CD4-positive, alpha-beta T cell (primary cell): ENCODE measurements at places on chromosomes 13 and 19. TPM values are rescaled to one million over a fixed set of nuclear protein-coding genes. Genes with fewer than 3 reads are reported as not detected.

- DNase-seq = peak; percentile 46
- H3K4me3 ChIP-seq = no peak overlapping the region
- peaks cover 66% of the 10 kb centered on the region for H3K36me3 ChIP-seq
- H3K27me3 ChIP-seq = no peaks in the 10 kb centered on the region
- peaks cover 2% of the 10 kb centered on the region for H3K4me1 ChIP-seq
Observed at GRCh38 chr13:25267715-25268114, 19.6 kb downstream of the MTMR6 start.

DNA sequence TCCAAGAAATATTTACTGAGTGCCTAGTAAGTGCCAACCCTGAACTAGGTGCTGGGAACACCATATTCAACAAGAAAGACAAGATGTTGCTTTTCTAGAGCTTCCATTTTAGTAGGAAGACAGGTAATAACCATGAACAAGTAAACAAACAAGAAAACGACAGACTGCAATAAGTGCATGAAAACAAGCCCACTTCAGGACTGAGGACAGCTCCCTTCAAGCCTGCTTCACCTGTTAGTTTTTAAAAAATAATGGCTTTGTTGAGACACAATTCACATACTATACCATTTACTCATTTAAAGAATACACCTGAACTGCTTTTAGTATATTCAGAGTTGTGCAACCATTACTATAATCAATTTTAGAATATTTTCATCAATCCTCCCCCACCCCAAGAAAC lies 30.4 kb downstream of the CYP4F22 start:
- DNase-seq = no peak
- no peaks in the 10 kb centered on the region for H3K27me3 ChIP-seq
- H3K36me3 ChIP-seq = no peaks in the 10 kb centered on the region
- no peak overlapping the region for H3K4me3 ChIP-seq
- no peak overlapping the region for H3K27ac ChIP-seq
- no peaks in the 10 kb centered on the region for H3K4me1 ChIP-seq

- H3K27me3 ChIP-seq = peaks cover 22% of the 10 kb centered on the region
- peak; percentile 97 for DNase-seq
- no peaks in the 10 kb centered on the region for H3K36me3 ChIP-seq
- H3K27ac ChIP-seq = peak overlapping the region; percentile 95
- H3K4me3 ChIP-seq = peak overlapping the region; percentile 90
- H3K4me1 ChIP-seq = peaks cover 52% of the 10 kb centered on the region
Observed at GRCh38 chr13:50124536-50125303, 109.5 kb downstream of the KCNRG start.

GRCh38 chr19:7349961-7350711 lies 1.4 kb downstream of the ARHGEF18 start:
- H3K27me3 ChIP-seq = no peaks in the 10 kb centered on the region
- H3K4me3 ChIP-seq = peak overlapping the region; percentile 84
- peak overlapping the region; percentile 63 for H3K27ac ChIP-seq
- H3K36me3 ChIP-seq = peaks cover 24% of the 10 kb centered on the region
- peak; percentile 80 for DNase-seq
- H3K4me1 ChIP-seq = peaks cover 78% of the 10 kb centered on the region

DNA sequence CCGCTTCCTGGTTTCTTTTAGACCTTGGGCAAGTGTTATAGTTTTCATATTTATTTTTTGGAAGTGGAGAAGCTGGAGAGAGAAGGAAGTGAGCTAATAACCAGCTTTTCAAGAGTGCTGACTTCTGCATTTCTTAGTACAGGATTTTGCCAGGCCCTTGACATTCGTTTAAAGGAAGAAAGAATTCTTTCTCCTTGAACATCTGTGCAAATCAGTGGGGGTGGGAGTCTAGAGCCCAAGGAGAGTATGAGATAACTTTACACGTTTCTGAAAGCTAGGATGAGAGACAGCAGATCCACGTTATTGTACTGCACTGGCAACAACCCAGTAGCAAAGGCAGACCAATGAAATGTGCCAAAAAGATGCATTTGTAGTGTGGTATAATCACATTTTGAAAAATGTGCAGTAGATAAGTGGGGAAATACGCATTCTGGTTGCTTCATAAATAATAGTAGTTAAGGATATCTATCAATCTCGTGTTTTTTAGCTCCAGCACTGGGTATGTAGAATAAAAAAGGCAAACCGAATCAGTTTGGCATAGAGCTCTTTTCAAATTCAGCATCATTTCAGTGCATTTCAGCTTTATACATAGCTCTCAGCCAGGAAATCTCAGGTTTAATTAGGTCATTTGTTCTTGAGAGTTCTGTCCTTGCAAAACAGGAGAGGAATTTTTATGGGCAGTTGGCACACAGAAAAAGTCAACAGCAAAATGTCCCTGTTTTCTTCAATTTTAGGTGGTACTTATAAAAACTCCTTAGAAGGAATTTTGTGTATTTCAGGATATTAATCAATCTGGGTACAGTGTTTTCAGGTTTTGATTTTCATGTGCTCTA lies 4.3 kb downstream of the RNF113B start:
- DNase-seq = no peak
- H3K27ac ChIP-seq = no peak overlapping the region
- H3K4me3 ChIP-seq = no peak overlapping the region
- no peaks in the 10 kb centered on the region for H3K27me3 ChIP-seq
- H3K36me3 ChIP-seq = no peaks in the 10 kb centered on the region

- DNase-seq = no peak
- peaks cover 50% of the 10 kb centered on the region for H3K4me1 ChIP-seq
- H3K4me3 ChIP-seq = no peak overlapping the region
Observed at GRCh38 chr19:49872245-49873128, 4.7 kb downstream of the AKT1S1 start.

GRCh38 chr19:54029301-54029700 lies 34.4 kb downstream of the VSTM1 start:
- H3K27ac ChIP-seq = no peak overlapping the region
- no peak overlapping the region for H3K4me3 ChIP-seq
- DNase-seq = no peak
- peaks cover 3% of the 10 kb centered on the region for H3K27me3 ChIP-seq
- H3K4me1 ChIP-seq = peaks cover 2% of the 10 kb centered on the region
- no peaks in the 10 kb centered on the region for H3K36me3 ChIP-seq

DNA sequence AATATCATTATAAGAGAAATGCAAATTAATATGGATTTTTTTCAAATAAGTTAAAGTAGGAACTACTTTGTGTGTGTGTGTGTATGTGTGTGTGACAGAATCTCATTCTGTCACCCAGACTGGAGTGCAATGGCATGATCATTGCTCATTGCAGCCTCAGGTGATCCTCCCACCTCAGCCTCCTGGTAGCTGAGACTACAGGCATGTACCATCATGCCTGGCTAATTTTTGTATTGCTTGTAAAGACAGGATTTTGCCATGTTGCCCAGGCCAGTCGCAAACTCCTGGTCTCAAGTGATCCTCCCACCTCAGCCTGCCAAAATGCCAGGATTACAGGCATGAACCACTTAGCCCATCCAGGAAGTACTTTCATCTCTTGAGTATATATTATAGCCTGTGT lies 3.2 kb upstream of the ERVV-2 start:
- H3K36me3 ChIP-seq = no peaks in the 10 kb centered on the region
- H3K27ac ChIP-seq = no peak overlapping the region
- peaks cover 3% of the 10 kb centered on the region for H3K4me1 ChIP-seq
- no peak overlapping the region for H3K4me3 ChIP-seq

DNA sequence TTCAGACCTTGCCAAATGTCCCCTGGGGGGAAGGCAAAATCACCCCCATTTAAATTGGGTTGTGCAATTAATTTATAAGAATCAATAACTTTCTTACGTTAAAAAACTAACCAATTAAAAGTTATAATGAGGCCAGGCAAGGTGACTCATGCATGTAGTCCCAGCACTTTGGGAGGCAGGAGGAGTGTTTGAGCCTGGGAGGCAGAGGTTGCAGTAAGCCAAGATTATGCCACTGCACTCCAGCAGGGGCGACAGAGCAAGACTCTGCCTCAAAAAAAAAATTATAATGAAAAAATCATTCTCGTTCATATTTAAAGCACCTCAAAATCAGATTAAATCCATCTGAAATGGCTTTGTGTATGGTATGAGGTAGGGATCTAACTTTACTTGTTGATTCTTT lies 18.4 kb upstream of the SIGLEC14 start:
- no peak overlapping the region for H3K27ac ChIP-seq
- DNase-seq = no peak
- no peak overlapping the region for H3K4me3 ChIP-seq
- H3K4me1 ChIP-seq = no peaks in the 10 kb centered on the region
- no peaks in the 10 kb centered on the region for H3K36me3 ChIP-seq

DNA sequence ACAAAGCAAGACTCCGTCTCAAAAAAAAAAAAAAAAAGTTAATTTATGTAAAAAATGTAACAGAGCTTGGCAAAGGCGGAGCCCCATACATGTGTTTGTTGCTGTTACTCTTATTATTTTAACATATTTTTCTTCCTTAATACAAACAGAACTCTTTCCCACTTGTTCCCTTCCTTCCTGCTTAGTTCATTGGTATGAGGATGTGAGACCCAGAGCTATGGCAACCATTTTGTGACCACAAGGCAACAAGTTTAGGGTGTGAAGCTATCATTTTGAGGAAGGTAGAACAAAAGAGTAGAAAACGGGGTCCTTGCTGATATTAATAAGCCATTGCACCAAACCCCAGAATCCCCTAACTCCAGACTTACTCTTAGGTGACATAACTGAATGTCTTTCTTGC lies 5.4 kb downstream of the IFNL1 start:
- H3K4me3 ChIP-seq = no peak overlapping the region
- peaks cover 25% of the 10 kb centered on the region for H3K4me1 ChIP-seq
- no peak for DNase-seq

DNA sequence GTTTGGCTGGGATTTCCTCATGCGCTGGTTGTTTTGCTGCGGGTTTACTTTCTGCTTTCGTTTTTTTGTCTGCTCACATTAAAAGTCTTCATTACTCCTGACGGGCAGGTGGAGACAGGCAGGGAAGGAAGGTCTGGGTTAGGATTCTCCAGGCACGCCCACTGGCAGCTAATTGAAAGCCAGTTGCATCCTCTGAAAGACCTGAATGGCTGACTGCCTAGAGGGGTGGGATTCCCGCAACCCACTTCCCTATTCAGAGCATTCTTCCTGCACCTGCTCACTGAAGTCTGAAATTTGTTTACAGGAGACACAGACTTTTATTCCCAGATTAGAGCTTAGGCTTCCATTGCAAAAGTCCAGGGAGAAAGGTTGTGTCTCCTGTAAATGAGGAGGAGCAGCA lies 172.0 kb downstream of the UQCRFS1 start:
- no peaks in the 10 kb centered on the region for H3K36me3 ChIP-seq
- no peak overlapping the region for H3K27ac ChIP-seq
- peaks cover 2% of the 10 kb centered on the region for H3K27me3 ChIP-seq
- H3K4me3 ChIP-seq = no peak overlapping the region
- DNase-seq = no peak

The TGFBR3L gene
- total RNA-seq = 1.2 TPM

The ATCAY gene
- not detected for total RNA-seq

The HIPK4 gene
- 0.08 TPM for total RNA-seq

The ZNF560 gene
- total RNA-seq = not detected

The ZNF229 gene
- 0.08 TPM for total RNA-seq

The MRPS12 gene
- total RNA-seq = 13.7 TPM

The ABHD8 gene
- total RNA-seq = 4.6 TPM
